Umbilical cord (tissue), 2 donors: ENCODE measurements at places on chromosomes 4 and X. TPM values are rescaled to one million over a fixed set of nuclear protein-coding genes. Genes with fewer than 3 reads are reported as not detected.
A peak's percentile ranks its signal among the peaks of the same experiment; 100 is the strongest.

- no peak for DNase-seq
Measured at GRCh38 chrX:50967736-50968135, 57.2 kb downstream of the BMP15 start.

The JCHAIN gene
- total RNA-seq, result not detected

DNA sequence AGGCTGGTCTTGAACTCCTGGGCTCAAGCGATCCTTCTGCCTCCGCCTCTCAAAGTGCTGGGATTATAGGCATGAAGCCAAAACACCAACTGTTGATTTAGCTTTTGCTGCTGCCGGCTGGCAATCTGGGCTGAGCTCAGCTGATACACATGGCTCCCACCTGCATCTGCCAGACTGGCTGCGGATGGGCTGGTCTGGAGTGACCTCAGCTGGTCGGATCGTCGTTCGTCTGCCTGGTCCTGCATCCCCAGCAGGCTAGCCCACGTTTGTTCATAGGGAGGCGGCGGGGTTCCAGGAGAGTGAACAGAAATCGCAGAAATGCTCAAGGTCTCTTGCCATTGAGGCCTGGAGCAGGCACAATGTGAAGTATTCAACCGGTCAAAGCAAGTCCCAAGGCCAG is 74.4 kb upstream of the DDX3X start:
- DNase-seq, result no peak

The BMP3 gene
- total RNA-seq, result 3.1 TPM

The NPY2R gene
- 1.4 TPM for total RNA-seq

The CLDN22 gene
- total RNA-seq, result 0.72 TPM

- no peak for DNase-seq
Measured at GRCh38 chr4:1022739-1023066, 11.3 kb downstream of the FGFRL1 start.

The COL25A1 gene
- 32.5 TPM for total RNA-seq

DNA sequence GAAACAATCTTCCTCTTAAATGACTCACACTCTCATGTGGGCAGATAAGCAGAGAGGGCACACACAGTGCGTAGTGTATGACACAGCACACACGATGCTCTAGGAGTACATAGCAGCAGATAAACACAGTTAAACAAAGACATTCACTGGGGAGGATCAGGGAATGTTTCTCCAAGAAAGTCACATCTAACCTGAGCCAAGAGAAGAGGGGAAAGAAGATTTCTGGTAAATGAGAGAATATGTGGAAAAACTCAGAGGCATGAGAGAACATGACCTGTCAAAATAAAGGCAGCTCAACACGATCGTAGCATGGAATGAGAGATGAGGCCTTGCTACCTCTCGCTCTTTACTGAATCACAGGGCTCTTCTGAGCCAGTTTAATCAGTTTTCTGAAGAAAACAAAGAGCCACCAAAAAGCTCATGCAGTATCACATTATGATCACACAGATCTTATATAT is 251.0 kb downstream of the ANK2 start:
- no peak for DNase-seq

DNA sequence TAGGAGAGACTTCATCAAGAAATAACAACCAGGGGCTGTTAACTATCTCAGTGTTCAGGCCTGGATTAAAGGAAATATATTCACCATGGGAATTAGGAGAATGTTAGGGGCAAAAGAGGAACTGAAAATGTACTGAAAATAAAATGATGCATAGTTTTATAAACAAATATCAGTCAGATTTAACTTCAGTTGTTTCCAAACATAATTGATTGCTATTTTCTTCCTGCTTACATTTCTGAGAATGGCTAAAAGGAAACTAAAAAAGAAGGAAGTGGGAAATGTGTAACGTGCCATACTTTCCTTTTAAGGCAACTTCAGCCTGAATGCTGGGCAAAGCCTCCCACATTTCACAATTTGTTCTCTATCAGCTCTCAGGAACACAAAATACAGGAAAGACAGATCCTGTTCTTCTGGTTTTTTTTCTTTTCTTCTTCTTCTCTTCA is 178.1 kb downstream of the MAML3 start:
- peak; percentile 87 for DNase-seq

GRCh38 chr4:33954759-33955158 is 2289.6 kb downstream of the ARAP2 start:
- no peak for DNase-seq

GRCh38 chr4:10944321-10944720 is 259.8 kb upstream of the CLNK start:
- DNase-seq, result no peak

The CT45A5 gene
- total RNA-seq, result 0.72 TPM

DNA sequence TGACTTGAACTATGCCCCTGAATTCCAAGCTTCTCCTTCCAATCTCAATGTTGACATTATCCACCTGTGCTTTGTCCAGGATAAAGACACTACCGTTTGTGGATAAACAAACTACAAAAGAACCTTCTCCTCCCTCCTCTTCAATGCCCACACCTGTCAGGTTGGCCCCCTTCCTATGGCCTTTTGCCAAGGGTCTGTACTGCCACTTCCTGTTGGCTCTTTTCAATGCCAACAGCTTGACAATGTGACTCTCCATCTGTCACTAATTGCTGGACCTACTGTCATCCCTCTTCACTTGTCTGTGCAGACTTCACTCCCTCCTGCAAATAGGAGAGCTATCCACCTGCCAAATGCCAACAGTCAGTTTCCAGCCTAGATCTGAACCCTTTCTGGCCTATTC is 35.8 kb upstream of the MID1 start:
- DNase-seq, result no peak

The WAS gene
- 0.48 TPM for total RNA-seq

The RAB41 gene
- not detected for total RNA-seq

DNA sequence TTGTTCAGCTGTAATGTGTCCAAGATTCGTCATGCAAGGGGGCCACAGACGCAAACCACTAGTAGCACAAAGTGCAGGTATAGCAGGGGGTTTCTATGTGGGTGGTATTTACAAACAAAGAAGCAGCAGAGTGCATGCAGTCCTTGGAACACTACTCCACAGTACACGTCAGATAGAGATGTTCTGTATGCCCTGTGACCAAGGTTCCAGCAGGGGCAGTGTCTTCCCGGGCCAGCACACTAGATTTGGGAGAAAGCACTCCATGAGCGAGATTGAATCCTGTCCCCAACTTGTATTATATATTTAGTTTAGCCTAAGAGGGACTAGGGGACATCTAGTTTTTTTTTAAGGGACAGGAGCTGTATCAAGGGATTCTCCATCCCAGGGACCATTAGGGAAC is 54.4 kb upstream of the ESX1 start:
- no peak for DNase-seq

The FHIP1A gene
- total RNA-seq, result 3.4 TPM

The CCDC160 gene
- total RNA-seq, result not detected

The FREM3 gene
- total RNA-seq, result 2.2 TPM

DNA sequence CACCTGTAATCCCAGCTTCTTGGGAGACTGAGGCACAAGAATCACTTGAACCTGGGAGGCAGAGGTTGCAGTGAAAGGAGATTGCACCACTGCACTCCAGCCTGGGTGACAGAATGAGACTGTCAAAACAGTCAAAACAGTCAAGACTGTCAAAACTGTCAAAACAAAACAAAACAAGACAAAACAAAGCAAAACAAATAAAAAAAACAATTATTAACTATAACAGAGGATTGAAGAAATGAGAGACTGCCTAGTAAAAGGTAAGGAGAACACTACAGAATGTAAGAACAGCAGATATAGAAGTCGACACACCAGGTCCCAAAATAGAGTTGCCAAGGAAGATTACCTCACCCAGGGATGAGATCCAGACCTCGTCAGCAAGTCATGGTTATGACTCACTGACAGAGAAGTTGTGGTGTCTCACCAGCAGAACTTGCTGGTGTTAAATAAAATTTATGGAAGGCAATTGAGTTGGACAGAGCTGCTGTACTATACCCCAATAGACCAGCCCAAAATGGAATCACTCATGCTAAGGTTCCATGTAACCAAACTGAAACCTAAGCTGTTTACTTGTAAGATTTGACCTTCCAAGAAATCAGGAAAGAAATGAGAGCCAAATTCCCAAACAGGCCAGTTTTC is 32.1 kb upstream of the GK start:
- DNase-seq, result peak; percentile 72

GRCh38 chr4:153439831-153440230 is 26.3 kb upstream of the TMEM131L start:
- no peak for DNase-seq

The TBC1D9 gene
- total RNA-seq, result 38.5 TPM

DNA sequence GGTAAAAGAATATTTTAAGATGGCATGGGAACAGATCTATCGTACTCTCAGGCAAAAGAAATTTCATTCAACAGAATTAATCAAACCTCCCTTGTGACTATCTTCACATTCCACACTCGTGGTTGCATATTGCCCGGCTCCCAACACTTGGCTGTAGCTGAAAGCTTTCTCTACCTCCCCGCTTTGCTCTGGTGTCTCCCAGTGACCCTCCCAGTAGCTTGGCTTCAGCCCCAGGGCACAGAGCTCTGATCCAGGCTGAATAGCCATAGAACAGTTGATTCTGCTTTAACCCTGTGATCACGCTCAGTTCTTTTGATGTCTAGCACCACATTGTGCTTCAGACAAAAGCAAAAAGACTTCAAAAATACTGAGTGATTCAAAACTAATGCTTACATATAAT is 24.6 kb downstream of the SLC7A11 start:
- DNase-seq, result no peak

GRCh38 chrX:97268182-97268680 is 384.5 kb downstream of the RPA4 start:
- no peak for DNase-seq

- DNase-seq, result no peak
Measured at GRCh38 chrX:40383360-40383759, 197.4 kb upstream of the ATP6AP2 start.

The WNK3 gene
- 4.8 TPM for total RNA-seq

The DIPK2B gene
- total RNA-seq, result 0.24 TPM

The ETDA gene
- not detected for total RNA-seq

GRCh38 chr4:158676076-158676475 is 4.0 kb downstream of the ETFDH start:
- DNase-seq, result no peak

GRCh38 chr4:138045036-138045435 is 197.1 kb downstream of the SLC7A11 start:
- DNase-seq, result peak; percentile 34

DNA sequence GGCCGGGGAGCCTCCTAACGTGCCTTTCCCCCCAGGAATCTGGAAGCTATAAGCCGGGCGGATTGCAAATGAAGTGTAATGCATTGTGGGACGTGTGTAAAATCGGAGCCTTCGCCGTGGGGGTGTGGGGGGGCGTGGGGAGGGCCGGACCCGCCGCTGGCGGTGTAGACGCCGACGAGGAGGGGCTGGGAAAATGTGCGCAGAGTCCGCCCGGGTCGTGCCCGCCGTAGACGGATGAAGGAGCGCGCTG is 1.3 kb downstream of the STOX2 start:
- DNase-seq, result peak; percentile 10

The CPE gene
- total RNA-seq, result 151 TPM

DNA sequence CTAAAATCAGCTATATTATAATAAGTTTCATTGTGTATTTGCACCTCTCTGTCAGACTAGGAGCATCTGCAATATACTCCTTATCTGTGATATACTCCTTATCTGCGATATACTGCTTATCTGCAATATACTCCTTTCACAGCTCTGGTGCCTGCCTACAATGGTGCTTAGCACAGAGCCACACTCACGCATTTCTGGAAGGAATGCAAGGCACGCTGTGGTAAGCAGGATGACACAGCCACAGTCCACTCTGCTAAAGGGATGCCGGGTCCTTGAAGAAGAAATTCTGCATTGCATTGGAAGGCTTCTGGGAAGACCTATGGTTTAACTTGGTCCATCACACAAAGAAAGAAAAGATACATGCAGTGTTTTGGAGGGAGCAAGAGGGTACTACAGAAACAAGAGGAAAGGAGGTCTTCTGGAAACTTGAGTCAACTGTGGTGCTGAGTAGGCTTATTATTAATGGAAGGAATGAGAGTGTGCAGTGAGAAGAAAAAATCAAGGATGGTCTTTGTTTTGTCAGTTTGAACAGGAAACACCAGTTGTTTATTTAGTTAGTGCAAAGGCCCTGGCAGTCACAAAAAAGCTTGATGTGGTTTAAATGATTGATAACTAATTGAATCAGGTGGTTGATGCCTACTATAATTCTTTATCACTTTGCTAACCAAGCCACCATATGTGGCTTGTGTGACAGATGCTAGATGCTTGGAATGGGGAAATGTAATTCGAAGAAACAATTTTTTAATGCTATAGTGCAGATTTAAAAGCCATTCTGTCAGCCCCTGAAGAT is 342.3 kb downstream of the GRXCR1 start:
- DNase-seq, result peak; percentile 6

DNA sequence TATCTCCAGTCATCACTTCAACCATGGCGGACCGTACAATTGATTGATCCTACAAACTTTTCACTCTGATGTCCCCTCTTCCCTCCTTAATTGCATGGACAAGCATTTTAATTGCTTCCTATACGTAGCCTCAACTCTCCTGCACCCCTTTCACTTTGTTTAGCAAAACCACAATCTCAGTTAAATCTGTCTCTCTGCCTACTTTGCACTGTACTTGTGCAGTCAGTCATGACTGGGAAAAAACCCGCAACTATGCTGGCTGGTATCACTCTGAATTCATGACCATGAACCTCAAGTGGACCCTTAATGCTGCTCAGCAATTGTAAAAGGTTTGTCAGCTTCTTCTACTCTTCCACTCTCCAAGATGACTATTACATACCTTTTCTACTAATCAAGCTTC is 51.7 kb upstream of the AFF2 start:
- no peak for DNase-seq

GRCh38 chrX:38112566-38112965 is 106.2 kb downstream of the SYTL5 start:
- DNase-seq, result no peak

DNA sequence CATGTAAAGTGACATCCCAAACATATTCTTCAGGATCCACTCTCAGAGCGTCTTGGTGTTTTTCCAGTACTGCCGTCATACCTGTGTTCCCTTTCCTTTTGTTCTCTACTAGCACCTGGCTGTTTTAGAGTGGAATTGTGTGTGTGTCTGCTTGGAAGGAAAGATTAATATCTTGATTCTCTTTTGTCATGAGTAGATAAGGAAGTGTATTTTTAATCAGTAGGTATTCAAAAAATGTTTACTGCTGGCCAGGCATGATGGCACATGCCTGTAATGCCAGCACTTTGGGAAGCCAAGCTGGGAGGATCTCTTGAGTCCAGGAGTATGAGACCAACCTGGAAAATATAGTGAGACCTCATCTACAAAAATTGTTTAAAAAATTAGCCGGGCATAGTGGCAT is 198.8 kb downstream of the CBR4 start:
- DNase-seq, result no peak

GRCh38 chr4:22502895-22503814 is 12.7 kb downstream of the ADGRA3 start:
- no peak for DNase-seq

DNA sequence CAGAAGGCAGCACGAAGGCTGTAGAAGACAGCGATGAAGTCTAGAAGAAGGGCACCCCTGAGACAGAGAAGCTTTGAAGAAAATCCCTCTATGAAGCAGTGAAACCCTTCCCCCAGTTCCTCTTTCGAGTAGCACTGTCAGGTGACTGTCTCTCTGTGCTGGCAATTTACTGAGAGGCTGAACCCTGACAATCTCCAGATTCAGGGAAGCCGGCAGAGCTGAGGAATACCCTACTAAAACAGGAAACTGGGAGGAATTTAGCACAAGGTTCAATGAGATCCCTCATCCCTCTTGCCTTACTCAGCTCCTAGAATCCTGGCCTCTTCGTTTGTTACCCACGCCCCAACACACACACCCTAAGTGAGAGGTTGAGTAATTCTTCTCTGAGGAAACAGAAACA is 239.7 kb upstream of the NOCT start:
- peak; percentile 88 for DNase-seq
